ENCODE measurements at places on chromosomes 2 and 18.

DNA sequence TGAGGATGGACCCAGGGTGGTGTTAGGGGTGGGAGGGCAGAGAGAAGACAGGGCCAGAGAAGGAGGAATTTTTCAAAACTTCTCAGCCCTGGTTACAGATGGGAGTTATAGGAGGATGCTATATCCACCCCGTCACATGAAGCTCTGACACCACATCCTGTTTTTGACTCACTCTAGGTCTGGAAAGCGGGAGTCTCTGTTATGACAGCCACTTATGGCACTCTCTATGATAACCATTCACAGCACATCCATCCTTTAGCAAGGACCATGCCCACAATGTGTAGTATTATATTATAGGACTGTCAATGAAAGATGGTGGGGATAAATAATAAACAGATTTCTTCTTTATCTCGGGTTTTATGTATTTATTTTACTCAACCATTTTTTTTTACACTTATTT is 461.2 kb downstream of the CDH2 start:
- DNase-seq: no peak

DNA sequence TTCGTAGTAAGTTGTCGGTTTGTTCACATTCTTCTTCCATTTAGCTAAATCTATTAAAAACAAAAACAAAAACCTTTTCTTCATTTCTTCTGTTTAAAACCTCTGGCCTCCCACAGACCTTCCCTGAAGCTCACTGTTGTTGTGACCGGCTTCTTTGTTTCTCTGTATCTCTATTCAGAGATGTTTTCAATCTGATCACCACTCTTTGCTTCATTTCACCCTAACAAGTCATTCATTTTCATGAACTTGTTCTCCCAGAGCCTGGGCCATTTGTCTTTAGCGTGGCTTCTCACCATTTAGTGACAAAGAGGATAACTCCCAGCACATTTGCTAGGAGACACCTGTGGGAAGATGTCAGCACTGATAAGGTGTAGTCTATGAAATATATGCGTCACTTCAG is 794.2 kb downstream of the ERBB4 start:
- DNase-seq: no peak

DNA sequence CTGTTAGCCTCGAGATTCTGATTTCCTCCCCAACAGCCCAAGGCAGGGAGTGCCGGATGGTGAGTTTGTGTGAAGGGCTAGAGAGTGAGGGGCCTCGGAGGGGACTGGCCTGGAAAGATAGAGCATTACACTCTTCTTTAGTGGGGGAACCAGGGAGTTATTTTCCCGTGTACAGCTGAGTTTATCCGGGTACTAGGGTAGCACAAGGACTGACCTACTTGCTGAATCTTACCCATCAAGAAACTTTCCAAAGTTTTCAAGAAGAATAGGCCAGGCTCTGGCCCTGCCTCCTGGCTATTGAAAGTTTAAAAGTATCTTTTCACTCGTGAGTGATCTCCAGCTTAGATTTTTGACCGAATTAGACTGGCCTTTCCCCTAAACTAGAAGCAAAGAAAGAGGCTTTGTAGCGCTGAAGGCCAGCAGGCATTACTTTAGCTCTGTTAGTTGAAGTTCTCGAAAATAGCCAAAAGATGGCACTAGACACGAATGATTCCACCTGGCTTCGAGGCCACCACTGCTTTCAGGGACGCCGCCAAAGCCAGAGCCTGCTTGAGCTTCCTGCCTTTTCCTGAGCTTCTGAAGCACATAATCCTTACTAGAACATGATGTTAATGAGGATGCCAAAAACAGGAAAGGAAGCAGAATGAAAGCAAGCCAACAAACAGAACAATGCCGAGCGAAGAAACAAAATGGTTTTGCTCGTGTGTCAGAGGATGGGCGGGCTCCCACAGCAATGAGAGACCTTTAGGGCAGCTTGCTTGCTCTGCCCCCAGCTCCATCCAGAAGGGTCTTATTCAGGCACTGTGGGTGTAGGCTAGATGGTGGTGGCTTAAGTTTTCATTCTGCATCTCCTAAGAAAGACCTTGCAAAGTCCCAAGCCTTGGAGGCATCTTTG is 55.8 kb downstream of the TSN start:
- peak; percentile 34 for DNase-seq

DNA sequence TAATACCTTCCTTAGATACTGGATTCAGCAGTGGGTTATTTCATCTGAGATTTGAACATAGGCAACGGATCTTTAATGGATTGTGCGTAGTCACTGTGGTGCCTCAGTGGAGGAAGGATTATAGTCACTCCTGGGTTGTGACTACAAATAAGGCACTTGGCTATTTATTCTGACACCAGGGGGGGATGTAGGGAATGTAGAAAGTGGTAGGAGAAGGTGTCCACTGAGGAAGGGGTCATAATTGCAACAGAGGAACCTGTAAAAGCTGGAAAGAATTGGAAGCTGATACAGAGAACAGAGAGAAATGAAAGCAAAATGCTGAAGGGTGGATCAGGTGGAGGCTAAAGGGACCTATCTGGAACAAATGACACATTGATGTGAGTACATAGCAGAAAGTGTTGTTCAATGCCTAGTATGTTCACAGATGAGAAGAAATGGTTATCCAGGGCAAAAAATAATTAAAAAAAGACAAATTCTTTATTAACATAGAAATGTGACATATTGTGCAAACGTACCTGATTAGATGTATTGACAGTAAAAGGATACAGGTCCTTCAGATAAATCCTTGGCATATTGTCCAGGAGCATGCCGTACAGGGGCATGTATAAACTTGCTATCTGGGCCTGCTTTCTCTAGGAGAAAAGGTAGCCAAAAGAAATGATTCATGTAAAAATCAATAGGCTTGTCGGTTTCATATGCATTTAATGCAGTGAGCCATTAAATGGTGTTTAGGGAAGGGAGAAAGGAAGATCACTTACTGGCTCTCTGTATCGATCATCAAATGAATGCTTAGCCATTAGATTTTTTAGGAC is 91.2 kb upstream of the CCDC195 start:
- no peak for DNase-seq

GRCh38 chr2:24613154-24613814 is 122.2 kb downstream of the NCOA1 start:
- DNase-seq: peak; percentile 24

- DNase-seq: no peak
These were observed 86.5 kb downstream of the VSNL1 start for GRCh38 chr2:17626986-17627385.

- no peak for DNase-seq
These were observed 1.3 kb downstream of the ATL2 start for GRCh38 chr2:38375696-38376345.

DNA sequence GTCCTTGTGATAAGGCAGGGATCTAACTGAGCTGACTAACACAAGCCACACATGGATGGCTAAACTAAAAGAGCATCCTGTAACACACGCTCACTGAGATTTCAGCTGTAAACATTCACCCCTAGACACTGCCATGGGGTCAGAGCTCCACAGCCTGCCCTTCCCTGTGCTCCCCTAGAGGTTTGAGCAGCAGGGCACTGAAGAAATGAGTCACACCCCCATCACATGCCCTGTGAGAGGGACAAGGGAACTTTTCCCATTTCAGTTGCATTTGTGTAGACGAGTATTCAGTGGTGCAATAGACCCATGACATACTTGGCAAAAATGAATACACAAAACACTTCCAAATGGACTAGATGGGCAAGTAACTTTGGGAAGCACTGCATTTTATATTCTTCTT is 402.4 kb upstream of the LRRTM1 start:
- DNase-seq: no peak

DNA sequence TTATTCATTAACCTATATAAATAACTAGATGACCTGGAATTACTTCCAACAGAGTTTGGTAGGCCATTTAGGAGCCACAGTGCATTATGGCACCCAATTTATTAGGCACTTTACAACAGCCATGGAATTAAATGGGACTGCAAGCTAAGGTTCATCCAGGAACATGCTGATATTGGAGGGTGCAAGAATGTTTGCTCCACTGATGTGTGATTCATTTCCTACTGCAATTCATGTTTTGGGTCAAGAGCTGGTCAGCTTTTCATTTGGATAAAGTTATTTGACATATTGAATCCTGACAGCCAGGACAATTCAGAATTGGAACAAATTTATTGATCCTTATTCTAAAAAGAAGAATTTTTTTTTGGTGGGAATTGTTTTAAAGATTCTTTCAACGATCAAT is 11.8 kb upstream of the LYPD1 start:
- no peak for DNase-seq

- DNase-seq: no peak
These were observed 197.9 kb downstream of the LNPK start for GRCh38 chr2:175804122-175804521.
